ENCODE measurements at places on chromosomes 7 and 10.

GRCh38 chr7:24869572-24869971 is 110.4 kb downstream of the OSBPL3 start:
- DNase-seq = no peak

DNA sequence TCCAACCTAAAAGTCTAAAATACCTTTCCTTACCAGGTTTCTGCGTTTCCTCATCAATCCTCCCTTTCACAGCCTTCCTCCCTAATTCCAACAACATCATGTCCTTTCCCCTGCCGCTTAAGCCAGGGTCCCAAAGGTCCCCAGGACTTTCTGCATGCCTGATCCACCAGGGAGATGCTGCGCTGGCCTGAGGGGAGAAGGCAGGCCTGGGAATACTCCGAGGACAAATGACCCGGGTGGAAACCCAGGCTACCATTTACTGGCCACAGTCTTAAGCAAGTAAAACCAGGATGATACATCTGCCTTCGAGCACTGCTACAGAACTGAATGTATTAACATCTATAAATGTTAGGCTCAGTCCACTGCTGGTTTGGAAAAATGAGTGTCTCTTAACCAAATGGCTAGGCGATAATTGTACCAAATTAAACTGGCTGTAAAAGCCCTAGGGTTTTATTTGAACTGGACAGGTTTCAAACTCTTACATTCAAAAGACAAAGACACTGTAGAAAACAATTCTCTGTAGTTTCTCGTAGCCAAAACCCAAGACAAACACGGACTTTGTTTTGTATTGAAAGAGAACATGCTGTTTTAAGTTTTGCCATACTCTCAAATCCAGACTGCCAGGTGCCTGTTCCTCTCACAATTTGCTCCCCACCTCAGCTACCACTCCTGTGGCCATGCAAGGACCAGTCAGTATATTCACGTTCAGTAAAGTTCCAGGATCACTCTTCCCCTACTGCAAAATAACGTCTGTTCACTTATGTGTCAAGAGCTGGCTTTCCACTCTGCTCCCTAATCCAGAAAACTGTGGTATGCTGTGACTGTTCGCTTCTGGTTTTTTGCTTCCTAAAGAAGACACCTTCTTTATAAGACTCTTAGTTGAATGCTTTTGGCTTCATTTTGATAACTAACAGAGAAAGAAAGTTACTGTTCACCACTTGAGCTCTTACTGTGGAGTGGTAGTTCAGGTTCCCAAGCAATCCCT is 145.7 kb downstream of the RNF216 start:
- no peak for DNase-seq

DNA sequence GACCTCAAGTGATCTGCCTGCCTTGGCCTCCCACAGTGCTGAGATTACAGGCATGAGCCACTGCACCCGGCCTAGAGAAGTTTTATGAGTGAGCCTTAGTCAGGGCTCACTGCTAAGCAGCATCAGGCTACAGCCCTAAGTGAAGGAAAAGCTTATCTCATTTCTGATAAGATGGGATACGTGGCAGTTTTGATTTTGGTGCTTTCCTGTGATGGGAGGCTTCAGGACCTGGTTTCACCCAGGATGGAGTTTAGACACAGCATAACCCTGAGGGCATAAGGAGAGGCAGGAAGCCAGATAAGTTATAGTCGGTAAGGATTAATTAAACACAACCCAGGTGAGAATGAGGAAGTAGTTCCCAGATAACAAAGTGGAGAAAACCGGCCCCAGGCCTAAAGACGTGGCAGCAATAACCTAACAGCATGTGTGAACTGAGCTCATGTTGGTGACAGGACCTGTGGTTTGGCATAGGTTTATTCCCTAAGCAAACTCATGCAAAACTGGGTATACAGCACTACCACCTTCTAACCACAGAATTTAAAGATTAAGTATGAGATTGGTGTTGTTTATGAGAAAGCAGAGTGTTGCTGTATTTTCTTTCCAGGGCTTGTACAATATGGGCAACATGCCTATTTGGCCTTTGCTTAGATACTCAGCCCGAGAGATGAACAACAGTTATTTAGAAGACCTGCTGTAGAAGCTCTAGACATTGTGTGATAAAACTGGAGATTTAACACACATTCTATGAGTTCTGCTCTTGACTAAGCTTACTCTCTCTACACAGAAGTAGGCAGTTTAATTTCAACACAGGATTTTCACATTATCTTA is 119.4 kb downstream of the COL28A1 start:
- no peak for DNase-seq

- DNase-seq = no peak
Observed at GRCh38 chr10:11447586-11447985, 163.9 kb downstream of the USP6NL start.

GRCh38 chr10:78604286-78604685 is 464.5 kb upstream of the ZMIZ1 start:
- no peak for DNase-seq

DNA sequence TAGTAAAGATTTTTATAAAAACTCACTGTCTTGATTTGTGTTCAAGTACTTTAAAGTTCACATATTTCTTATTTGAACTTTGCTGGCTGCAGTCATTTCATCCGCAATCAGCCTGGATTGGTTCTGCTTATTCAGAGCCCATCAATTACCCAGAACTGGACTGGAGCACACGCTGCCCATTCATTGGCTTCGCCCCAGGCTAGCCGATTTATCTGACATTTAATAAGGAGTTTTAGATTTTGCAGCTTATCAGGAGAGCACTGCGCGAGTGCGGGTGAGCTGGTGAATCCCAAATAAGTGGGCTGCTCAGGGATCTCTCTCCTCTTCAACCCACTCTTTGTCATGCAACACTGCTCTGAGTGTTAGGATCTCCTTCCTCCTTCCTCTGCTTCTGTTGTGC is 166.0 kb upstream of the GPR26 start:
- DNase-seq = no peak

DNA sequence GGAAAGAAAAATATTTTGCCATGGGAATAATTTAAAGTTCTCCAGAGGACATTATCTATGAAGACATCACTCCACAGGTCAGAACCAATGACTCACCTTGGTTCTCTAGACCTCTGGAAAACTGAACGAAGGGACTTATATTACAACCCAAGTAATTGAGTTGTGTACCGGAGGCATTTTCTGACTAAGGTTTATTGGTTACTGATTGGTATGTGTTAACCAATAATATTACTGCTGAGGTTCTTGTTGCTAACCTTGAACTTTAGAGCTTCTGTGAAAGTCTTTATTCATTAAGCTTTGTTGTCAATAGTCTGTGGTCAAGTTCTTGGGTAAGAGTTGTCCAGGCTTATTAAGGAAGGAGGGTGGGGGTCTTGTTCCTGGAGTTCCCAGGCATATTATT is 78.1 kb upstream of the MTPN start:
- no peak for DNase-seq

DNA sequence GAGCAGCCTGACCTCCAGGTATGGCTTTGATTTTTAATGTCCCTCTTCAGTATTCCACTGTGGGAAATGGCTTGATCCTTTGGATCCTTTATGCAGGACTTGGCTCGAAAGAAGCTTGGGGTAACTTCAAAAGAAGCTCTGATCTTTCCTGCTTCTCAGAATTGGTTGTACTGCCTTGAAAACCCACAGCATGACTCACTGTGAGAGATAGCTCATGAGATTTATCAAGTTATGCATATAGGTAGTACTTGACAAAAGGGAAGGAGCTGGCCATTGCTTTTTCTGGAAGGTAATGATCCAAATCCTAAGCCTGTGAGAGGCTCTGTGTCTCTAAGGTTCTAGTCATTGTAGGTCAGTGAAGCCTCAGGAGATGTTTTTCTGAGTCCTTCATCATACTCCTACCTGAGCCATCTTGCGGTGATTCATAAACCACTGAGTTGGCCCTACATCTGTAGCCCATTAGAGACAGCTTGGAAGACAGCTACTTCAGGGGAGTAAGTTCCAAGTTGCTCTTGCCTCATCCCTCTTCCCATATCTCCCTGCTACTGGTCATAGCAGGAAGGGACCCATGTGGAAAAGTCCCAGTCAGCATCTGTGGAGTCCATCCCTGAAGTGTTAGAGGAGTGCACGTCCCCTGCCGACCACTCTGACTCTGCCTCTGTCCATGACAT is 36.7 kb upstream of the NFKB2 start:
- no peak for DNase-seq

GRCh38 chr10:48520184-48520506 is 84.7 kb downstream of the ARHGAP22 start:
- DNase-seq = no peak

DNA sequence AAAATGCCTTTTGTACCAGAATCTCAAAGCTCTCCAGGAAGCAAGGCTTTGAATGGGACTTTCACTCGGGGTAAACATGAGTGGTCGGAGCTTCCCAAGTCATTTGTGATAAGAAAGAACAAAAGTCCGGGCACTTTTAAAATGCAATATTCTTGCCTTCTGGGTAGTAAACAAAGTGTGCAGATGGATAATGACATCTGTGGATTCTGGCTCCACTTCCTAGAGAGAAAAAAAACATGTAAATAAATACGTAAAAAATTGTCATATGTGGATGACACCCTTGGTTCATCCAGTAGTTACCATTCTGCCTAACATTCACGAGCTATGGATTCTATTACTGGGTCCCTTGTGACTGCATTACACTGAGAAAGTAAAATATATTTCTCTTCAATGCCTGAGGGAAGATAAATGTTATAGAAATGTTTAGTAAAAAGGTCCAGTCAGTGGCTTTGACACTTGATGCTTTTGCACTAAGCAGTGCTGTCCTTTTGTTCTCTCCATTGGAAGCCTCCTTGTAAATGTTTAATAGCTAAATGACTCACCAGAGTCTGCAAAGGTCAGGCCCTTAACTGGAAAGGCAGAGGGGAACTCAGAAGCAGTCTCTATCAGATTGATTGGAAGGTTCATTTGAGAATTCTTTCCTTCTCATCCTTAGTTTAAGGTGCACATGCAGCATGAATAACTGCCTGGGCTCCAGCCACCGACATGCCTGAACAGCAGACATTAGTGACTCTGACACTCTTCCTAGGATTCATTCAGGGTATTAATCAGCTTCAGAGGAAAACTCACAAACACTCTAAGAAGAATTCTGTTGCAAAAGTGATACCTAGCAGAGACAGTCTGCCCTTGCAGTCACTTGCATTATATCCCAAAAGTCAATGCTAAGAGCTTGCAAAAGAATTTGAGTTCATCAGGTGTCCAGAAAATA is 11.7 kb upstream of the EDRF1 start:
- no peak for DNase-seq

DNA sequence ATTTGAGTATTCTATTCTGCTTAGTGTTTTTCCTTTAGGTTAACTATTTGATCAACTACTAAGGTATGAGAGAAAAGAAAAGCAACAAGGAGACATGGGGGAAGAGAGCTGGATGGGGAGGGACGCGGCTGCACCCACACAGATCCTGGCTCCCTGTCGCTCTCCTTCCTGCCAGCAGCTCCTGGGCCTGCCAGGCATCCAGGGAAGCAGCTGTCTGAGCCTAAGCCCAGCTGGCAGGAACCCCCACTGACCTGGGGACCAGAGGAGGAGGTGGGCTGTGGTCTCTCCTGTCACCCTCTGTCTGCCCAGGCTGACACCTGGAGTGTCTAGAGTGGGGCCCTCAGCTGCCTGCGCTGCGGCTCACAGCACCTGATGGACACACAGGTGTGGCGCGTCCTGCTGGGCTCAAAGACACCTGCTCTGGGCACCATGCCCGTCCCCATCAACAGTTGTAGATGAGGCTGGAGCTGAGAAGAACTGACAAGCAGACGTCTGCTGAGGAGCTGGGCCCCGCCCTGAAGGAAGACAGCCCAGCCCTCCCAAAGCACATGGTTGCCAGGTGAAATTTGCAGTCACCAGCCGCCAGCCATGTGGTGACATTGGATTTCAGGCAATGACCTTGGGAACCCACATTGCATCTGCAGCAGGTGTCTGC is 207.9 kb downstream of the PLXNA4 start:
- DNase-seq = no peak

- DNase-seq = no peak
Observed at GRCh38 chr10:124098575-124098974, 5.2 kb upstream of the CHST15 start.

GRCh38 chr7:99403764-99404163 is 4.6 kb downstream of the PDAP1 start:
- DNase-seq = no peak

All from stimulated activated CD4-positive, alpha-beta T cell treated with anti-CD3 and anti-CD28 coated beads, Interleukin-15, amount 100 ng/mL, for 48 hours (primary cell).